ENCODE measurements at places on chromosomes 1 and 21. TPM values are rescaled to one million over a fixed set of nuclear protein-coding genes. Genes with fewer than 3 reads are reported as not detected.

The MPL gene
- total RNA-seq: 0.56 TPM

The PTPRU gene
- total RNA-seq: 2.0 TPM

GRCh38 chr1:214584805-214585766 is 17.9 kb upstream of the CENPF start:
- DNase-seq: no peak

GRCh38 chr1:41319807-41320711 is 41.2 kb upstream of the FOXO6 start:
- no peak for DNase-seq

GRCh38 chr1:202745323-202745888 is 35.2 kb upstream of the SYT2 start:
- no peak for DNase-seq

DNA sequence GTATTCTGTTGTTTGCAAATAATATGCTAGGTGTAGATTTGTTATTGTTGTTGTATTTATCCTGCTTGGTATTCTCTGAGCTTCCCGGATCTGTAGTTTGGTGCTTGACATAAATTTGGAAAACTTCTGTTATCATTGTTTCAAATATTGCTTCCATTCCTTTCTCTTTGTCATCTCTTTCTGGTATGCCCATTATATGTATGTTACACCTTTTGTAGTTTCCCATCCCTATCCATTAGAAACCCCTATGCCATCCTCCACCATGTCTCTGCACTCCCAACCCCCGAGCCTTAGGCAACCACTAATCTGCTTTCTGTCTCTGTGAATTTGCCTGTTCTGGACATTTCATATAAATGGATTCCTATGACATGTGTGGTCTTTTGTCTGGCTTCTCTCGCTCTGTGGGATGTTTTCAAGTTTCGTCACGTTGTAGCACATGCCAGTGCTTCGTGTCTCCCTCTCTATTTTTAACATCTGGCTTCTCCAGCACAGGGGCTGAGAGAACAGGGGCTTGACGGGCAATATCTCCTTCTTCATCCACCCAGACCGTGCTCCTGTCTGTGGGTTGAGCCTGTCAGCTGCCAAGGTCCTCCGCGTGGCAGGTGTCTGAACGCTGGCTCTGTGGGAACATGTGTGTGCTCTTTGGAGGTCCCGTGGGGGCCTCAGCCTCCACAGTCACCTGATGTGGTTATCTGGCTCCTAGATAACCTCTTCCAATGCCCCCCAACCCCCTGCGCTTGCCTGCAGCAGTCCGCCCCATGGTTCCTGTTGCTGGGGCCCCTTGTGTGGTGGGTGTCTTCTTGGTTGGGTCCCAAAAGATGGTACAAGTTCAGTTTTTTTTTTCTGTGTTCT is 32.8 kb upstream of the MAN1C1 start:
- DNase-seq: no peak

Measured in left colon (tissue), 2 donors.